Lower leg skin (tissue), 4 donors: ENCODE measurements at places on chromosomes 6 and 20.

DNA sequence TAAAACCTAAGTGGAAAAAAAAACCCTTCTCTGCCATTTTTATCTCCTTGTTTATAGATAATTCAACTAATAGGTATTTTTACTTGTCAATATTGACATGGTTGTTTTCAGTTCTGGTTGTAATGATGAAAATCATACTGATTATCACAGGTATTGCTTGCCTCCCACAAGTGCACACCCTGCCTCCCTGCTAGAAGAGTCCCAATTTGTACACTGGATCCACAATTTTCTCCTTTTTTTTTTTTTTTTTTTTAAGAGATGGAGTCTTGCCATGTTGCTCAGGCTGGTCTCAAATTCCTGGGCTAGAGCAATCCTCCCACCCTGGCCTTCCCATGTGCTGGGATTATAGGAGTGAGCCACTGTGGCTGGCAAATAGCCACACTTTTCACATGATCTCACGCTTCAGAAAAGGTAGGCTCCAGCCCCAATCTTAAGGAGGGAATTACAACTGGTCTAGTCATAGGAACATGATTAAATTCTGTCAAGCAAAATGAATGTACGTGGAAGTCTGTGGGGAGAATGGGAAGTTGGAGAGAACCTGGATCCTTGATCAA, 12.3 kb downstream of the DYNLT2 start:
- DNase-seq, result no peak

GRCh38 chr6:119273272-119274196, 76.0 kb downstream of the MAN1A1 start:
- no peak for DNase-seq

- DNase-seq, result no peak
Measured at GRCh38 chr20:46230801-46231282, 77.5 kb downstream of the CDH22 start.

DNA sequence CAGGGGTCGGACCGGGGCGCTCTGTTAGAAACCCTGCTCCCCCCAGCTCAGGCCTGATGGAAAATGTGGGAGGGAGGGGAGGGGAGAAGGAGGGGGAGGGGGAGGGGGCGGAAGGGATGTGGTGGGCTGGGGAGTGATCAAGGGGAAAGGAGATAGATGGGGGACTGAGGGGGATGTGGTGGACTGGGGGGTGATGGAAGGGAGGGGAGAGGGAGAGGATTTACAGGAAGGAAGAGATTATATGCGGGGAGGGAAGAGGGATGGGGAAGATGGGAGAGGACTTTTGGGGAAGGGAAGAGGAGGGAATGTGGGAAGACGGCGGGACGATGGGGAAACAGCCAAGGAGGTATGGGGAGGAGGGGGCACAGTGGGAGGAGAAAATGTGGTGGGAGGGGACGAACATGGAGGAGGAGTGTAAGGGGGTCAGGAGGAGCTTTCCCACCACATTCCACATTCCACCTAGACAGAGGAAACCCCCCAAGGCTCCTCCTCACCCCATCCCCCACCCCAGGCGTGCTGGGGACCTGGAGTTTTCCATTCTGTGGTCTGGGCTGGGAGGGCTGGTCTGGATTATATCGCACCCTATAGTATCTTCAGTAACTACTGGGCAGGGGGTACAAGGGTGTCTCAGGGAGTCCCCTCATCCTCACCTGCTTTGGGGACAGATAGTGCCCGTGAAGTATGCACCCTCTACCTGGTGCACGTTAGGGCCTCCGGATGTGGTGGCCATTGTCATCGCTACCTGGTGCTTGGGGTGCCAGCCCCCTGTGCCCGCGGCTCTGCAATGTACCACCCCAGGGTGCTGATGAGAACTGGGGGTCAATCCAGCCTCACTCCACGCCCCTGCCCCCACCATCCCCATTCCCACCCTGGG, 578 bp upstream of the PTGIS start:
- peak; percentile 78 for DNase-seq

DNA sequence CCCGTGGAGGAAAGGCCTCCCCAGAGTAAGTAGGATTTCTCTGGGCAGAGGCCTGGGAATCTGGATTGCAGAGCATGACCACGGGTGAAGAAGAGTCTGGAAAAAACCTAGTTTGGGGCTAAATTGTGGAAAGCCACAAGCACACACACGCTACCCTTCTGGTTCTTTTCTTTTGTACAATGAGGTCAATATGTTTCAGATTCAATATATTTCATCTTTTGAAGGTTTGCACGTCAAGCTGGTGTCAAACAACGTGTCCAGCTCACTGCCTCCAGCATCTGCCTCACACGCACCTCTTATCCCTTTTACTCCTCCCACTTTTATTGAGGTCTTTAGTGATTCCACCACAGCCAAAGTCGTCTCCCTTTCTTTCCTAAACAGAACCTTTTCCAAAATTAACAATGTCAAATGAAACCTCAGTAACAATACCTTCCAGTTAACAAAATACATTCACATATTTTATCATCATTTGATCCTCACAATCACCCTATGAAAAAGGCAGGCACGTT, 773 bp upstream of the EPB41L2 start:
- no peak for DNase-seq

- DNase-seq, result no peak
Measured at GRCh38 chr6:12200761-12201160, 89.4 kb upstream of the EDN1 start.

GRCh38 chr6:93731306-93731705, 311.9 kb upstream of the EPHA7 start:
- DNase-seq, result no peak

DNA sequence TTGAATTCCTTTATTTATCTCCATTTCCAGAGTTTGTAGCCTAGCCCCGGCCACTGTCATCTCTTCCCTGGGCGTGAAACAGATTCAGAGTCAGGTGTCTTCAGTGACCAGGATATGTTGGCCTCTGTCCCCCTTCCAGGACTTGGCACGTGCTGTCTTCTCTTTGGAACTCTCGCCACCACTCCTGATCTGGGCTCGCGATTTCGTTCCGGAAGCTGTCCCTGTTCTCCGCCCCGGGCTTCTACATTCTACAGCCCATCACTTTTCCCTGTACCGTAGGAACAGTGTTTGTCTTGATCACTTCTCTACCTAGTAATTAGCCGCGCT, 739 bp downstream of the GSS start:
- no peak for DNase-seq

GRCh38 chr6:19719691-19720128, 117.5 kb upstream of the ID4 start:
- DNase-seq, result no peak

DNA sequence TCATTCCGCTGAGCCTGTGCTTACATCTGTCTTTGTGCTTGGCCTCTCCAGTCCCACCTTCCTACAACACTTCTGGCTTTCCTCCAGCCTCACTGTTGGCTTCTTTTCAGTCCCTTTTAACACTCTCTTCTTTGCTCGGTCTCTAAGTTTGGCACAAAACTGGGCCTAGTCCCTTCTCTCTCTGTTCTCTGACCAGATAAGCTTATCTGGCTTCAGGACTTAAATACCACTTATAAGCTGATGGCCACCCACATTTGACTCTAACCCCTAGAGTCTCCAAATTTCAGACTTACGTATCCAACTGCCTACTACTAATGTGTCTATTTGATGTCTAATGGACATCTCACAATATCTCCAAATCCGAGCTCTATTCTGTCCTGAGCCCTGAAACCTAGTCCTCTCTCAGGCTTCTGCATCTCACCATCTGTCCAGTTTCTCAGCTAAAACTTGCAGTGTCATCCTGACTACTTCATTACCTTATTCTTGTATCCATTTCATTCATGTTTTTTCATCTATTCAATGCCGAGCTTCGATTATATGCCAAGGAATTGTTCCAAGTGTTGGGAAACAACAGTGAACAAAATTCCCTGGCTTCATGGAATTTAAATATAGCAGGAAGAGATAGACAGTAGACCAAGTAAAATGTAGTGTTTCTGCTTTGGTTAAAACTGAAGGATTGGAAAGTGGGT, 40.1 kb downstream of the TBPL1 start:
- no peak for DNase-seq

- no peak for DNase-seq
Measured at GRCh38 chr6:44524476-44525227, 137.1 kb downstream of the CDC5L start.

- DNase-seq, result no peak
Measured at GRCh38 chr6:37536491-37537190, 36.9 kb upstream of the CCDC167 start.

DNA sequence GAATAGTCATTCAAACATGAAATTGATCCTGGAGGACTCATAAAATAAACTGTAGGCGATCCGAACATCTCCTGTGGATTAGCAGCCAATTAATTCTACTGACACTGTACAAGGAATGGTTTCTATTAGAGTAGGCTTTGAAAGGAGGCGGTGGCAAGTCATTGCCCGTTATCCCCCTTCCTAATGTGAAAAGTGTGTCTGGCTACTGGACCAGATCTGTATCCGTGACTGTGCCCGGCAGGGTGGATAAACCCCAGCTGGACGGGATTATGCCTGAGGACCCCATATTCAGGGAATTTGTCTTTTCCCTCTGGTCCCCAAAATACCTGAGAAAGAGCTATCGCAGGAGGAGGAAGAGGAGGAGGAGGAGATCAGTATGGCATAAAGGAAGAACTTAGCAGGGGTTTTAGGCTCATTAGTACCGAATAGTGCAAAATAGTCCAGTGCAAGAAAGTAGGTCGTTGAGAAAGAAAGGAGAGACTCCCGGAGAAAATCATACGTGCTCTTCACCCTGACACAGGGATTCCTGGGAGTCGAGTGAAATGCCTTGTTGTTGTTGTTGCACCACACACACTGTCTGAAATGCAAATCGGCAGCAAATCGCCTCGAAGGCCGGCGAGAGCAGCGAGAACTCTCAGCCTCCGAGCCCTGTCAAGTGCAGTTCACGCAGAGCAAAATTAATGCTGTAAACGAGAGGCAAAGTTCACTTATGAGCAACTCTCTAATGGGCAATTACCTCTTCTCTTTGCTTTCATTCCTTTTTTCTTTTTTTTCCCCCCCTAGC, 178.9 kb upstream of the ARID1B start:
- no peak for DNase-seq

- DNase-seq, result no peak
Measured at GRCh38 chr6:80642452-80642851, 536.0 kb downstream of the BCKDHB start.

DNA sequence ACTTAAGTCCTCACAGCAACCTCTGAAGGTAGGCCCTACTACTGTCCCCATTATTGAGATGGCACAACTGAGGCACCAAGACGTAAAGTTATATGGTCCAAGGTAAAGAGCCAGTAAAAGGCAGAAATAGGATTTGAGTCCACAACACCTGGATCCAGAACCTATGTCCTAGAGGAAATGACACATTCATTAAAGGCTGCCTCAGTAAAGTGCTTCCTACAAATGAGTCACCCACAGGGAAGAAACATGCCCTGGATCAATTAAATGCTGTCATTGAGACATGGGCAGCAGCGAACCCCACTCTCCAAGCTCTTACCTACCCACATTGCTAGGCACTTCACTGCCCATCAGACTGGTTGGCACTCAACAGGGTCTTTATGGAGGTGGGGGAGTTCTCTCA, 600.9 kb downstream of the PTPRT start:
- DNase-seq, result no peak

- peak; percentile 94 for DNase-seq
Measured at GRCh38 chr6:84764332-84765049, at the start of gene TBX18. Gene TBX18 (minus strand): TSS chr6:84764598. CDS start chr6:84764181, 417 bp downstream.

DNA sequence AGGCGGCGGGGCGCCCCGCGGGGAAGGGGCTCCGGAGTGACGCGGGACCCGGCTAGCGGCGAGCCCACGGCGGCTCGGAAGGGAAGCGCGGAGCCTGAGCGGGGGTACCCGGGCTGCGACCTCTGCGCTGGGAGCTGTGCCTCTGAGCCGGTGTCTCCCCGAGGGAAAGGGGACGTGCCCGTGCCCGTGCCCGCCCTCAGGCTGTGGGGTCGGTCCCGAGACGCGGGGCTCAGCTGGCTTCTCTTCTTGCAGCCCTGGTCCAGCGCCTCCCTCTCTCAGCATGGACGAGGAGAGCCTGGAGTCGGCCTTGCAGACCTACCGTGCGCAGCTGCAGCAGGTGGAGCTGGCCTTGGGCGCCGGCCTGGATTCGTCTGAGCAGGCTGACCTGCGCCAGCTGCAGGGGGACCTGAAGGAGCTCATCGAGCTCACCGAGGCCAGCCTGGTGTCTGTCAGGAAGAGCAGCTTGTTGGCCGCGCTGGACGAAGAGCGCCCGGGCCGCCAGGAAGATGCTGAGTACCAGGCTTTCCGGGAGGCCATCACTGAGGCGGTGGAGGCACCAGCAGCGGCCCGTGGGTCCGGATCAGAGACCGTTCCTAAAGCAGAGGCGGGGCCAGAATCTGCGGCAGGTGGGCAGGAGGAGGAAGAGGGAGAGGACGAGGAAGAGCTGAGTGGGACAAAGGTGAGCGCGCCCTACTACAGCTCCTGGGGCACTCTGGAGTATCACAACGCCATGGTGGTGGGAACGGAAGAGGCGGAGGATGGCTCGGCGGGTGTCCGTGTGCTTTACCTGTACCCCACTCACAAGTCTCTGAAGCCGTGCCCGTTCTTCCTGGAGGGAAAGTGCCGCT, 686 bp downstream of the ZGPAT start:
- no peak for DNase-seq

- DNase-seq, result peak; percentile 72
Measured at GRCh38 chr6:56374841-56375369, 127.5 kb upstream of the COL21A1 start.

GRCh38 chr6:13292774-13293173, 35.6 kb downstream of the TBC1D7 start:
- DNase-seq, result peak; percentile 64

DNA sequence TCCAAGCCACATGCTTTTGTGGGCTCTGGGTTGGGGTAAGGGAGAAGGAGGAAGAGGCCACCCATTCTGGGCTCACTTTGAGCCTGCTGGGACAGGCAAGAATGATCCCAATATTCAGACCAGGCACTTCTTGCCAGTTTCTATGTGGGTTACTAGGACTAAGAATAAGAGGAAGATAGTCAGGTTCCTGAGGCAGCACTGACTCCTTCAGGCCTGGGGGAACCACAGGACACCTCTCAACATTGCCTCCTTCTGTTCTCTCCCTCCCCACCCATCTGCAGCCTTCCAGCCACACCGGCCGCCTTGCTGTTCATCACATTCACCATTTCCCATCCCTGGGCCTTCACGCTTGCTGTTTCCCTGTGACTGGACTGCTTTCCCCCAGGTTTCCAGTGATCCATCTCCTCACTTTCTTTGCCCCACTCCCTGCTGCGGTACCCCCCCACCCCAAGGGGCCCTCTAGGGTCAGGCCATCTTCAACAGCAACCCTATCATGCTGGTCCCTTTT, 69.2 kb upstream of the SIRPA start:
- no peak for DNase-seq

- no peak for DNase-seq
Measured at GRCh38 chr6:24905483-24905882, 30.3 kb downstream of the RIPOR2 start.

DNA sequence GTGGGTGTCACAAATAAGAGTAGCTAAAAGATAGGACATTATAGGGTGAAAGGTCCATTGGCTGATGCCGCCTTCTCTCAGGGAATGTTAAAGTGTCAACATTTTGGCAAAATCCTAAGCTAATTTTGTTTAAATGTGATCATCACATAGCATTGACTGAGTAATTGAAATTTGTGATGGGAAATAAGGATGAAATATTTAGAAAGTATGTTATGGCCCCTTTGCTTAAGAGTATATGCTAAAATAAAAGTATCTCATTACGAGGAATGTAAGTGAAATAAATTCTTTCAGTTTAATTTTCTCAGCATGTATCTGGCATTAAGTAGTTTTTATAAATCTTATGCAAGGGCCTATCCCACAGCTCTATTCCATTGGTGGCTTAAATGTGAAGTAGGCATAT, 229.2 kb downstream of the PRL start:
- DNase-seq, result no peak

- DNase-seq, result peak; percentile 66
Measured at GRCh38 chr20:58130581-58130980, 97.9 kb downstream of the ANKRD60 start.

- DNase-seq, result no peak
Measured at GRCh38 chr6:119881416-119881815, 531.9 kb upstream of the MAN1A1 start.

- DNase-seq, result no peak
Measured at GRCh38 chr20:23643659-23644058, 5.9 kb upstream of the CST3 start.
